ENCODE measurements at places on chromosomes 11 and 22. TPM values are rescaled to one million over a fixed set of nuclear protein-coding genes. Genes with fewer than 3 reads are reported as not detected.

The FREY1 gene
- total RNA-seq: 1.4 TPM

The MUC5AC gene
- not detected for total RNA-seq

The FDXACB1 gene
- total RNA-seq: 3.3 TPM

DNA sequence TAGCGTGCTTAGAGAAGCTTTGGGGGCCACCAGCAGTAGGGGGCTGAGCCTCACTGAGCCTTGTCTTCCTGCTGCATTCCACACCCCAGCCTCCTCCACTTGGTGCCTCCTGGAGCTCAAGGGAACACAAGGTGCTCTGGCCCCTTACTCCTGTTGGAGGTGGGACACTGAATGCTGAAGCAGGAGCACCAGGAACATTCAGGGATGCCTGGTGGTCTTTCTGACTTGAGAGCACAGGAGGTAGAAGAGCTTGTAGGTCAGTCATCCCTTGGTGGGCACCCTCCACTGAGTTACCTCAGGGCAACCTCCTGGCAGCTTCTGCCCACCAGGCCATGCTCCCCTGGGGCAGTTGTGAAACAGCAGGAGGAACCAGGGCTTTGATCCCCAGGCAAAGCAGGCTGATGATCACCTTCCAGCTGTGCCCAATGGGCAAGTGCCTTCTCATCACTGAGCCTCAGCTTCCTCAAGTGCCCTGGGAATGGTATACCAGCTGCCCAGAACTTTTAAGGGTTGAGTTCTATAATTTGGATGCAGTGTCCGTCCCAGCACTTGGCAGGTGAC, 50.1 kb downstream of the CABIN1 start:
- DNase-seq: no peak

DNA sequence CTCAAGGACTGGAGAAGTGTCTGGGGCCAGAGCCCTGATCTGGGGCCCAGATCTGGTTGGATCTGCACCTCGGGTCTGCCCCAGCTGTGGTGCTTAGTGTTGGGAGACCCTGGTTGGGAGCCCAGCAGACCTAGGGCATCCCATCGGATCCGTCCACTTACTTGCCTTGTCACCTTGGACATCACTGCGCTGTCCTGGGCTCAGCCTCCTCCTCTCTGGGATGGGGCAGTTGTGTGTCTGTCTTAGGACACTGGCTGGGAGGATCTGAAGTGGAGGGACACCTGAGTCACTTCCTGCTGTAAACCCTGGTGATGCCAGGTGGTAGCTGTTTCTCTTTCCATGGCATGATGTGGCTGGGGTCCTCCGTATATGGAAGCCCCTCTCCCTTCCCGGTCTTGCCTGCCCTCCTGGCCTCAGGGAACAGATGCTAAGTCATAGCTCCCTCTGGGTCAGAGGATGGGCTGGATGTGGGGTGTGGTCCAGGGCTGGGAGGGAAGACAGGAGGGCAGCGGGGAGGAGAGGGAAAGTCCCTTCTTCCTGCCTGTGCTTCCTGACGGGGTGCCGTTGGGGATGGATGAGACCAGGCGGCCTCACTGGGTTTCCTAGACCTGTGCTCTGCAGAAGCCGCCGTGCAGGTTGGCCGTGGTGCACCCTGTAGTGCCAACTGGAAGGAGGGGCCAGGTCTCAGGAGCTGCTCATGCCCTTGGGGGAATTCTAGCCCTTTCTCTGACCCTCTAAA, 12.1 kb upstream of the OMP start:
- DNase-seq: no peak

GRCh38 chr11:73233692-73234470, 15.8 kb downstream of the P2RY2 start:
- DNase-seq: no peak

DNA sequence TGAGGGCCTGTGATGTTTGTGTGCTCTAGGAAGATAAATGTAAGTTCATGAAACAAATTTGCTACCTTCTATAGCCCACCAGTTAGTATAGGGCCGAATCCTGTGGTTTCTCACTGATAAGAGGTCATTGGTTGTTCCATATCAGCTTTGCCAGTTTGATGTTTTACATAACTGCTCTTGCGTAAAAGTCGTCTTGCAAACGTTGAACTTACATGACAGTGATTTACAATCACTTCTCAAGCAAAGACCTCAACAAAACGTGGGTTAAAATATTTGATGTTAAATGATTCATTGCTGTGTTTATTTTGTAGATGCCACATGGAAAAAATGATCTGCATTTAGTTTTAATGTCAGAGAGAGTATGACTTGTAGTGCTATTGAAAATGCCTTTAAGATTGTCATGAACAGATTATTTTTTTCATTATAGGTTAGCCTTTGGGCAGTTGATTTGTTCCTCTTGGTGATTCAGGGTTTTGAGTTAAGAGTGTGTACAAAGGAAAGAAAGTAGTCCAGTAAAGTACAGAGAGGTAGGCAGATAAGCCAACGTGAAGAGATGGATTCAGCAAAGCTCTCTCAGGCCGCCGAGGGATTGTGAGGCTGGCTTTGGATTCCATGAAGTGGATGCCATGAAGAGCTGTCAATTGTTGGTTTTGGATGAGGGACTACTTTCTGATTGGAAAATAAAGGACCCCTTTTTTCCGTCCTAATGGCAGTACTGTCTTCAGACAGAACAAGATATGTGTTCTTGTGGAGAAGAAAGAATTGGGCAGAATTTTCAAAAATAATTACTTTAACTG, 2.6 kb downstream of the EWSR1 start:
- peak; percentile 57 for DNase-seq

GRCh38 chr11:65362320-65362931, 7.9 kb downstream of the TIGD3 start:
- no peak for DNase-seq

DNA sequence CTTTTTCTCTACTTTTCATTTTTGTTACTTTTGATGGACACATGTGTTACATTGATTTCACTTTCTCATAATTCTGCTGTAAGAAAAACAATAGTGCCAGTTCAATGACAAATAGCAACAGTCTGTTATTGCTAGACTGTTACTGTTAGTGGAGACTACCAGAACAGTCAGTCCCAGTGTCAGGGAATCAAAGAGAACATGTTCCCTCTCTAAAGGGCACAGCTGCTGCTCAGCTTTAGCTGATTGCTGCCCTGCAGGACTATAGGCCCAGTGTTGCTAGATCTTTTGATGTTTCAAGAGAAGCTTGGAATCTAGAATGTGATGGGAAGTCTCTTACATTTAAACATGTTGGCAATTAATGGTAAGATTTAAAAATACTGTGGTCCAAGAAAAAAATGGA, 3.4 kb downstream of the BIRC3 start:
- DNase-seq: no peak

DNA sequence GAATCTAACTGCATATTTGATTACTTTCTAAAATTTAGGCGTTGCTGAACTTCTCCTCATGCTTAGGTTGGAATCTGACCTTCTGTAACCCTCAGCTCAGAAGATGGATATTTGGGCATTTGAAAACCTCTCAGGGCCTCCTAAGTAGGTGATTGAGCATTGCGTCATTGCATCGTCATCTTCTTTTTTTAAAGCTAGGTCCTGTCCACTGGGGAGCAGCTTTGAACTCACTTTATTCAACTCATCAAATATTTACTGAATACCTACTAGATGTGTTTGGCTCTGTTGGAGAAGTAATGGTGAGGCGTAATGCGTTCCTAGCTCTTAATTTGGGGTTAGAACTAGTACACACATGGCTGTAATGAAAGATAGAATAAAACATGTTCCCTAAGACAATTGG, 56.8 kb downstream of the ZBTB16 start:
- no peak for DNase-seq

GRCh38 chr11:34972366-34972765, 55.9 kb downstream of the PDHX start:
- DNase-seq: no peak

- no peak for DNase-seq
Observed at GRCh38 chr22:37816543-37817180, 6.5 kb upstream of the GALR3 start.

GRCh38 chr11:70915158-70915985, 337.0 kb downstream of the SHANK2 start:
- DNase-seq: no peak

DNA sequence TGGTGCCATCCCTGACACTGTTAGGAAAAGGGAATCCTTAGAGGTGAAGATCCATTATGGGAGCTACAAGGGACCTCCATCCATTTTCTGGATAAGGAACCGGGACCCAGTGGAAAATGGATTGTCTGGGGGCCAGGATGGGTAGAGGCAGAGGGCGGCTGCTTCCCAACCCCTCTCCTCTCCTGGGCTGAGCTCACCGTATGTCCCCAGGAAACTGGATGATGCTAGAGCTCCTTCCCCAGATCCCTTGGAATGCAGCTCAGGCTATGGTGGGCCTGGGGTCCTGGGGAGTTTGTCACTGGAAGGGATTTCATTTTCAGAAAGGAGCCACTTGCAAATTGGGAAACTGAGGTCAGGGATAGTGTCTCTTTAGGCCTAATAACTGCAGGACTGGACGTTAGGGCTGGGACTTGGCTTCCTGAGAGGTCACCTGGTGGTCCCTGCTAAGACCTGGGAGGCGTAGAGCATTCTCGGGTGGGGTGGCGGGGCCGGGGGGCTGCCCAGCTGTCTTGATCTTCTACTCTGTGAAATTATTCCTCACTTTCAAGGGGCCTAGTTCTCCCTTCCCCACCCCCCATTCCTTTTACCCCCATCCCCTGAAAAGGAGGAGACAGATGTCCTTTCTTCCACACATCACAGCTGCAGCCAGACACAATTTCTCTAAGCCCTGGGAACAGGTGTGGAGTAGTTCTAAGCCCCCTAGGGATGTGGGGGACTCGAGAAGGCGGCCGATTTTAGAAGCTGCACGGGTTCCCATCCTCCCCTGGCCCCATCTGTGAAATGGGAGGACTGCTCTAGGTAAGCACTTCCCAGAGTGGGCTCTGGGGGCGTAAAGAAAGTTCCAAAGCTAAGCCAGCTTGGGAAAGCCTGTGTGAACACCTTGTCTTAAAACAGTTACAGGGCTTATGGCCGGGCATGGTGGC, 99.8 kb downstream of the PKNOX2 start:
- no peak for DNase-seq

GRCh38 chr22:38755911-38756532, at the start of gene SUN2:
Gene SUN2, minus strand, starts transcription at chr22:38755998. Its CDS starts 3,370 bp downstream, at chr22:38752628.
- DNase-seq: peak; percentile 88

DNA sequence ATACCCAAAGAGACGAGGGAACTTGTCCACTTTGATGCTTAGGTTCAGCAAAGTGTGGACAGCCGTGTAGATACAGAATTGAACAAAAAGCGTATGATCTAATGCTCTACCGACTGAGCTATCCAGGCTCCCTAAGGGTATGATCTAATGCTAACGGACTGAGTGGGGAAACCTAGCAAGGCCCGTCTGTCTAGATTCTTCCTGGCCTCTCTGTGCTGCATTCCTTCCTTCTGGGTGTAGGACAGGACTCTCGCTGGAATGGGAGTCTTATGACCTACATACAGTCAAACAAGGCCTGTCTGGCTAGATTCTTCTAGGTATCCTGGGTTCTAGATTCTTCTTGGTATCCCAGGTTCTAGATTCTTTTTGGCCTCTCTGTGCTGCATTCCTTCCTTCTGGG, 8.4 kb upstream of the SLC15A3 start:
- no peak for DNase-seq

DNA sequence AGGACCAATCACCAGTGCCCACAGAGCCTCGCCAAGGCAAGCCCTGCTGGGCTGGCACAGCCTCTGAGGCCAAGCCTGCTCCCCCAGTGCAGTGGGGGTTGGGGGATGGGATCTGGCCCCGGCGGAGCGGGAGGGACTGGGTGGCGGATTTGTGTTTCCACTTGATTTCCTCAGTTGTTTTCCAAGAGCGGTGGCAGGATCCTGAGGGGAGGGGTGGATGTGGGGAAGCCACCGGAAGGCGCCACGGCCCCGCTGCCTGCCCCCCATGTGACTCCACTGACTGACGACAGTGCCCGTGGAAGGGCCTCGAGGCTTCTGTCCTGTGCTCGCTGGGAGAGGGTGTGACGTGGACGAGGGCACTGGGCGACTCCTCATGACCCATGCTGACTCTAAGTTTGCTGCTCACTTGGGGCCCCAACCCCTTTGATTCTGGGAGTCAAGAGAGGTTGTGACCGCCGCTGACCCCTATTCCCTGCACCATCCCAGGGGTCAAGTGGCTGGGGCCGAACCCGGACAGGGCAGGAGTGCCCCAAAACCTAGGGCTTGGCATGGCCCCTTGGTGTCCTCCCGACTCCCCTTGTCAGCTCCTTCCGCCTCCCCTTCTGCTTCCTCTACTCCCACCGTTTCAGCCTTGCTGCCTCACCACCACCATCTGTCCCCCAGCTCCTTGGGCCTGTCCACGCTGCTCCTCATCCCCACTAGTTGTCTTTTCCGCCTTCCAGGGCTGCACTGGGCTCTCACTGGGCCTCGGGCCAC, 23.5 kb upstream of the PICK1 start:
- DNase-seq: no peak

GRCh38 chr11:35208795-35209194, 69.8 kb downstream of the CD44 start:
- no peak for DNase-seq

- no peak for DNase-seq
Observed at GRCh38 chr22:21075516-21076138, 29.9 kb downstream of the LRRC74B start.

GRCh38 chr22:39090426-39091064, 6.5 kb upstream of the APOBEC3H start:
- DNase-seq: no peak

DNA sequence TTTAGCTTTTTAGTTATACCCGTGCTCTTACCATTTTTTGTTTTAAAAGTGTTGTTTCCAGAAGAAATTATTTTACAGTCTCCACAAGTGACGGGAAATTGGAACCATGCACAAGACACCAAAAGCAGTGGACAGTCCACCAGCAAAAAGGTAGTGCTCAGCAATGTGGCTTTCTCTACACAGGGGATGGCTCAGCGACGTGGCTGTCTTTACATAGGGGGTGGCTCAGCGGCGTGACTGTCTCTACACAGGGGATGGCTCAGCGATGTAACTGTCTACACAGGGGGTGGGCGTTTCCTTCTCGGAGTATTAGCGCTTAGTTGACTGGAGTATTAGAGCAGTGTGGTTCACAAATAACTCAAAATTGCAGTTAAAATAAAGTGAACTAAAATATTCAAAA, 36.0 kb upstream of the PANX2 start:
- no peak for DNase-seq

DNA sequence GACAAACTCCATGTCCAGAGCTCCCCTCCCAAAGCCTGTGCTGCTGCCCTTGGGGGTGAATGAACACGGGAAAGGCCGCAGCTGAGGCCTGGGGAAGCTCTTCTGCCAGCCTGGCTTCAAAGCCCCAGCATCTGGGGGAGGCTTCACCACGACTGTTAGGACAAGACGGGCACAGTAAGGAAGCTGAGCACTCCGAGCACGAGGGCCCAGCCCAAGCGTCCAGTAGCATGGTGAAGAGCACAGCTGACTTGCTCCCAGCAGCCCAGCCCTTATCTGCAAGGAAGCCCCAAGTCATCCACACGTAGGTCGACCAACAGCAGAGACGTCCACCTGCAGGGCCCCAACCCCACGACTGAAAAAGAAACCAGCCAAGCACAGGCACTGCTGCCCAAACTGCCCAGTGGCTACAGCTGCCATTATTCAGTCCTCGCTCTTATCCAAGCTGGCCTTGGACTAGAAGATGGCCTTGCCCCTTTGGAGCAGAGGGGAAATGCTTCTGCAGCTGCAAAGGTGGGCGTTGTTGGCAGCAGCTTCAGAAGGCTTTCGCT, 62.5 kb downstream of the SHANK2 start:
- DNase-seq: no peak

- no peak for DNase-seq
Observed at GRCh38 chr11:124602193-124602592, 9.0 kb upstream of the PANX3 start.

GRCh38 chr11:33742249-33742851, 6.1 kb upstream of the CD59 start:
- DNase-seq: peak; percentile 62

Measured in endothelial cell of umbilical vein (primary cell).